ENCODE measurements at places on chromosomes 6 and 20.

GRCh38 chr20:38293491-38294065 lies 10.4 kb upstream of the BPI start:
- DNase-seq: no peak

DNA sequence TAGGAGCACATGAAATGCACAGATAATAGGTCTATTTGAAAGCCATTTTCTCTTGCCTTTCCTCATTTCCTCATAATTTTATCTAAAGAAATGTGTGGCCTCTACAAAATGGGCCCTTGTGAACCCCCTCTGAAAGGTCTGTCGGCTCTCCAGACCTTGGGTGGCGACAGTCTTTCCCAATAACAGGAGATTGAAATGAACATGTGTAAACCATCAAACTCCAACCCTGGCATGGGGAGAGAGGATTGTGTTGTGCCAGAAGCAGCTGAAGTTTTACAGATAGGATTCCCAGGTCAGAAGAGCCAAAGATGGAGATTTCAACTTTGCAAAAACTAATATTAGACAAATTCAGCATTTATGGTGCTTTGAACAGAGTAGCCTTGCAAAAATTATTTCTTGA lies 277.1 kb upstream of the ECI2 start:
- no peak for DNase-seq

- DNase-seq: no peak
Measured at GRCh38 chr6:129440691-129441090, 269.3 kb downstream of the ARHGAP18 start.

DNA sequence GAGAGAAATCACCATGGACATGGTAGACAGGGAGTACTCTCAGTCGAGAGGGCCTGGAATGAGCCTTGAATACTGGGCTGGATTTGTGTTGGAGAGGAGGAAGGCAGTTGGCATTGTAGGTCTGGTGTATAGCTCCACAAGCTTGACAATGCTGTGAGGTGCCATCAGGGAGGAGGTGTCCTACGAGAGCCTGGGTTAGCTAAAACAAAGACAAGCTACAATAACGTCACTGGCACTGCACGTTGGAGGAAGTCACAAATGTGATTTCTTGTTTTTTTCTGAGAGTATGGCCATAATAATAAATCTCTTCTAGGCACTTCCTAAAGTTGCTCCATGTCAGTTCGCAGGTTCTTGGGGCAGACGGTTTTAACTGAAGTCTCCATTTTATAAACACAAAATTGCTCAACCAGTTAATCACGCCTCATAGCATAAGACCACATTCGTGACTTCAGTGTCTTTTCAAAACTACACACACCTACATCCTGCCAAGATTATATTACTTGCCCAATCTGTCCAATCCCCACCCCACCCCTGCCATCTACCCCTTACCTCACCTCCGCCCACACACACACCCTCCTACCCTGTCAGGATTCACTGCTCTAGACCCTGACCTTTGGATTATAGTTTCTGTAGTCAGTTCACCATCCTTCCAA lies 4.4 kb upstream of the HLA-DMB start:
- DNase-seq: peak; percentile 49

DNA sequence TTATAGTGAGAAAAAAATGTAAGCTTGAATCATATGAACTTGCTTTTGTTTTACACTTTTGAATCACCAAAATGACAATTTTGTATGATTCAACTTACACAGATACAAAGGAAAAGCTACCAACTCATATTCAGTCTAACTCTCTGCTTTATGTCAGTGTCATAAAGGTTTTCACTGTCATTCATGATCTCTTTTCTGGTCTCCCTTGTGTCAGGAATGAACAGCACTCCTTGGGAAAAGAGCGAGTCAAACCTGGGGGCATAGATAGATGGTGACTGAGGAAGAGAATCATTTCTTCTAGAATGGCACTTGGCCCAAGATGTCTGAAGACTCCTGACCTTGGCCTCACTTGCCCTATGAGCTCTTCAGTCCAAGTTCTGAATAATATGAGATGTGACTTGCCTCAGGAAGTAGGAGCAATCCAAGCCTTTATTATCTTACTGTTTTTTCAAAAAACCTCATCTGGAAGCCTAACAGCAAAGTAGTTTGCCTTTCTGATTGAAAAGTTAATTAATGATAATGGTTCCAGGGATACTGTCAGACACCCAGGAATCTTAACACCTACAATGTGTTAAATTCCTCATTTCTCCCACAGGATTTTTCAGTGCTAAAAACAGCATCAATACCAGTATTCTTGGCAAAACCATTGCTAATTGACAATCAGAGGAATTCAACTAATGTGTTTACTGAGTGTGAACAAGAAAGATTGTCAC lies 270.0 kb upstream of the HSF2 start:
- no peak for DNase-seq

- peak; percentile 64 for DNase-seq
Measured at GRCh38 chr6:43120944-43121913, 45.1 kb downstream of the PTK7 start.

- DNase-seq: no peak
Measured at GRCh38 chr6:154602296-154602695, 91.8 kb upstream of the CNKSR3 start.

DNA sequence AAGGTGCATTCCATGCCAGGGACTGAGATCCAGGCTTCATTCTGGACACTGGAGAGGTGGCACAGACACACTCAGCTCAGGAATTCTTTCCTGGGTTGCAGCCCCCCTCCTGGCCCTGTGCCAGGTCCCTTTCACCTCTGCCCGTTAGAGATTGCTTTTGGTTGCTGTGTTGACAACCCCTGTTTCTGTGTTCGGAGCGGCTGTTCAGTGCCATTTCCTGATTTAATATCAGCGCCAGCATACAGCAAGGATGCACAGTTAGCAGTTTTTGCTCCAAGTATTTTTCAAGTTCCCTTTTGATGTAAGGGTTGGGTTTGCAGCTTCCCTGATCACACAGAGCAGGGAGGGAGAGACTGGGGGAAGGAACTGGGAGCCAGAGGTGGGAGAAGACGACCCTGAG lies 8.5 kb upstream of the MAFB start:
- no peak for DNase-seq

- DNase-seq: no peak
Measured at GRCh38 chr20:34537651-34538050, 20.9 kb upstream of the MAP1LC3A start.

- no peak for DNase-seq
Measured at GRCh38 chr6:16482702-16483314, 244.4 kb downstream of the GMPR start.

DNA sequence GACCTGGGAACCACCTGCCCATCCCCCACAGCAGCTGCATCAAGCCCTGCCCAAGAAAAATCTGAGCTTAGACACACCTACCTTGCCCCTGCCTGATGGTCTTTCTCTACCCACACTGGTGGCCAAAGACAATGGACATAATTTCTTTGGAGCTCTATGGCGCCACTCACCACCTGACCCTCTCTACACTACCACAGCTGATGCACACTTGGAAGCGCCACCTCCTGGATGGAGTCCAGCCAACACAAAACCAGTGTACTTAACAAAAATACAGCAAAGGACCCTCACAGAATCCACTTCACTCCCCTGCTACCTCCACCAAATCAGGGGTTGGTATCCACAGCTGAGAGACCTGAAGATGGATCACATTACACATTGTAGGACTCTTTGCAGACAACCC lies 39.7 kb upstream of the CLVS2 start:
- DNase-seq: no peak

DNA sequence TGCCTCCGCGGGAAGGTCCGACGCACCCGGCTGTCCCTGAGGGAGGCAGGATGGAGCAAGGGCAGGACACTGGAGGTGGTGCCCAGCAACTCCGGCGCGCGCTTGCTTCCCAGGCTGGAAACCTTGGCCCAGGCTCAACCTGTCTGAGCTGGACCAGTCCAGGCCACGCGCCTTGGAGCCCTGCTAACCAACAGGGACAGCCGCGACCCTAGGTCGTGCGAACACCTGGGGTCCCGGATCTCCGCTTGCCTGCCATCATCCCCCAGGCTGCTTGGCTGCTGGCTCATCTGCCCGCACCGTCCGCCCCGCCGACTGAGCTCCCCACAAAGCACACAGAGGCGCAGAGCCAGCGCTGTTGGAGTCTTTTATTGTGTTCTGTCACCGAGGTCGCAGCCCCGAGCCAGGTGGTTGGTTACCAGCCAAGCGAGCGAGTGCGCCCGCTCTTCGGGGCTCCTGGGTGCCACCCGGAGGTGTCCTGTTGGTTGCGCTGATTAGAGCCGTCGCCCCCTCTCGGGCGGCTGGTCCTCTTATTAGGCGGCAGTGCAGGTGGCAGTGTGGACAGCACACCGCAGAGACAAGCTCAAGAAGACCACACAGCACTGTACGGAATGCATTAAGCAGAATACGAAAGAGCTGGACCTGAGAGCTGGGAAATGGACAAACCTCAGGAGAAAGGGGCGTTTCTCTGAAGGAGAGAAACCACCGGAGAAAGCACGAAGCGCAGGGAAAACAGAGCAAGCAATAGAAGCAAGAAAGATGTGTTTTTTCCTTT lies 3.8 kb downstream of the COL12A1 start:
- no peak for DNase-seq

- no peak for DNase-seq
Measured at GRCh38 chr20:53985150-53985518, 85.3 kb downstream of the BCAS1 start.

GRCh38 chr20:9838035-9838377 lies 870 bp downstream of the PAK5 start:
- no peak for DNase-seq

GRCh38 chr20:49375170-49375569 lies 97.3 kb upstream of the ZNFX1 start:
- no peak for DNase-seq

DNA sequence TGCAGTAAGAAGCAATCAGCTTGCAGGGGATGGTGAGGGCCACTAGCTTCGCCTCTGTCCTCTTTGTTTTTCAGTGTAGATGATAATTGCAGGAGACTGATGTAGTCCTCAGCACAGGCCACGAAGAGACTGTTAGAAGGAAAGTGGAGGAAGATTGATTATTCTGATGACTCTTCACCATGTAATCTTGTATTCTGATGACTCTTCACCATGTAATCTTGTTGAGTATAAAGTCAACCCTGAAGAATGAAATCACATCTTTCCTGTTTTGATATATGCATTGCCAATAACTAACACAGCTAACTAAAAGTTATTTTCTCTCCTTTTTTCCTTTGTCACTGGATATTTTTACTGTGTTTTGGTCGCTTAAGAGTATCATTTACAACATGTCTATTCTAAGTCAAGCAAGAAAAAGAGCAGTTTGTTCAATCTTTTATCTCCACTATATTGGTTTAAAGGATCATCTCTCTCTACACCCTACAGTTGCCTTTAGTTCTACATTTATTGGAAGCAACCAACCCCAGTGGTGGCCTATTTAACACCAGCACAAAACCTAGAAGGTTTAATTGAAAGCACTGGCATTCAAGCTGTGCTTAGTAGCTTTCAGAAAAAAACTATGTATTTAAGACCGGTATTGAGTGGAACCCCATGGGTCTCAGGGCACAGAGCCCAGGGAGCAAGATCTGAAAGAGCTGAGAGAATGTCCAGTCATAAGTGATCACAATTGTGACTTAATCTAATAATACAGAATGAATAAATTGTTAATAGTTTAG lies 107.2 kb upstream of the BTBD3 start:
- DNase-seq: peak; percentile 30

GRCh38 chr6:27374824-27375612 lies 13.5 kb upstream of the ZNF391 start:
- peak; percentile 78 for DNase-seq

GRCh38 chr6:137536104-137536773 lies 42.0 kb upstream of the OLIG3 start:
- no peak for DNase-seq

DNA sequence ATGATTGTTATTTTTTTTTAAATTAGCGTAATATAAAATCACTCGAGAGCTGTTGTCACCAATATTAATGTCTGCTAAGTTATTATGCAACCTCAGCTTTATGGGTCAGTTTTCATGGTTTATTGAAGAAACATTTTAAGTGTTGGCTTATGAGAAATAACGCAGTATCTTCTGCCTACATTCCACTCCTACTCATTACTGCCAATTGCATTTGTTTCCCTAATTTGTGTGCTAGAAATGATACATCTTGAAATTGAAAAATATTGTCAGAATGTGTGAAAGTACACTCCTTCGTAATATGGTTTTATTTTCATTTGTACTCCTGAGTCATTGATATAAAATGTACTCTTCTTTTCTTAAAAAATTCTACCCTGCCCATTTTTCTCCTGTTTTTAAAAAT lies 333.3 kb upstream of the HSF2 start:
- no peak for DNase-seq

GRCh38 chr6:24581084-24581669 lies 64.8 kb downstream of the KIAA0319 start:
- DNase-seq: peak; percentile 55

GRCh38 chr6:141906569-141907080 lies 226.1 kb upstream of the GJE1 start:
- DNase-seq: no peak

GRCh38 chr20:44392776-44393607 lies 37.5 kb downstream of the HNF4A start:
- no peak for DNase-seq

- peak; percentile 44 for DNase-seq
Measured at GRCh38 chr20:50680105-50680960, 11.0 kb downstream of the RIPOR3 start.

DNA sequence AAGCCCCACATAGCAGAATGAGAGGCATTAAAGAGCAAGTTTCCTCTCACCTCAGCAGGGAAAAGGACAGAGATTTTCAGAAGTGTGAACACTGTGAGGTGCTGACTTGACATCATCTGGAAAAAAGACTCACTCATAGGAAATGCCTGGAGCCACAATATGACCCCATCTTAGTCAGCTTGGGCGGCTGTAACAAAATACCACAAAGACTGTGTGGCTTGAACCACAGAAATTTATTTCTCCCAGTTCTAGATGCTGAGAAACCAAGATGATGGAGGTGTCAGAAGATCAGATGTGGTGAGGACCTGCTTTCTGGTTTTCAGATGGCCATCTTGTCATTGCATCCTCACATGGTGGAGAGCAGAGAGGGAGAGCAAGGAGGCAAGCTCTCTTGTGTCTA lies 253.1 kb downstream of the ADGB start:
- peak; percentile 53 for DNase-seq

DNA sequence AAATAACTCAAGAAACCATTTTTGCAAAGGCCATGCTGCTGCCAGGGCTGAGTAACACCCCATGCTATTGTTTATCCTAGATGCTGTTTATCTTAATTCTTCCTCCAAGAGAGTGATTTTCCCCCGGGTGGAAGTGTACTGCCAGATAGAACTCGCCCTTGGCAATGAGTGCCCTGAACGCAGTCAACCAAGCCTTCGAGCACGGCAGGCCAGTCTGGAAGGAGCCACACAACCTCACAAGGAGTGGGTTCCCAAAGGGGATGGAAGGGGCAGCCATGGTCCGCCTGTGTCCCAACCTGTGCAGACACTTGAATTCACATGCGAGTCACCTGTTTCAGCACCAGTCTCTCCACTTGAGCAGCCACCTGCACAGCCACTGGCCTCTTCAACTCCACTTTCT lies 31.9 kb downstream of the PNPLA1 start:
- peak; percentile 24 for DNase-seq

DNA sequence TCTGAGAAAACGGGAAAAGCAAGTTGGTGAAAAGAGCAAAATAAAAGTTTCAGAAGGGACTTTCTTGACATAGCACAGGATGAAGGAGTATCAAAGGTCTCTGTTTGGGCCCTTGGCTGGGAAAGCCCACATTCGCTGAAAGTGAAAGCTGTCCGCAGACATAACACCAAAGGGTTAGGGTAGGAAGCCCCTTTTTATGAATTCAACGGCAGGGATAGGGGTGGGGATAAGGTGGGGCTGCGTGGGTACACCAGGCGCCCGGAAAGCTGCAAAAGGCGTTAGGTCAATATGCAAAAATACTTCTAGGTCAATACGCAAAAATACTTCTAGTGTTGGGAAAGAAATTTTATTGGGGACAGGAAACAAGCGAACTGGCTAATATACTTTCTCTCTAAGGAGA lies 135.1 kb downstream of the OR2B2 start:
- no peak for DNase-seq

All from AG08396 (cell line).